ENCODE measurements at places on chromosomes 2 and 18.

DNA sequence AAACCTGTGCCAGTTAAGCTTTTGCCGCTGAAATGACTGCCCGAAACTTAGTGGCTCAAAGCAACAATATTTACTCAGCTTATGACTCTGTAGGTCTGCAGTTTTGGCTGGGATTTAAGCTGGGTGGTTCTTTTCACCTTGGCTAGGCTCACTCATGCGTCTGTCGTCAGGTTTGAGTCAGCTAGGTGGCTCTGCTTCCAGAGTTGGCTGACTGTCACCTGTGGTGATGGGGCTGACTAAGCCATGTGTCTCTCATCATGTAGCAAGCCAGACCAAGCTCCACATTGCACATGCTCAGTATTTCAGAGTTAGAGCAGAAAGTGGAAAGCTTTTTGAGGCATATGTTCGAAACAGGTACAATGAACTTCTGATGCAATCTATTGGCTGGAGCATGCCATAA is 354.8 kb downstream of the MEIS1 start:
- DNase-seq, result no peak

GRCh38 chr2:50863218-50863617 is 168.7 kb downstream of the NRXN1 start:
- no peak for DNase-seq

DNA sequence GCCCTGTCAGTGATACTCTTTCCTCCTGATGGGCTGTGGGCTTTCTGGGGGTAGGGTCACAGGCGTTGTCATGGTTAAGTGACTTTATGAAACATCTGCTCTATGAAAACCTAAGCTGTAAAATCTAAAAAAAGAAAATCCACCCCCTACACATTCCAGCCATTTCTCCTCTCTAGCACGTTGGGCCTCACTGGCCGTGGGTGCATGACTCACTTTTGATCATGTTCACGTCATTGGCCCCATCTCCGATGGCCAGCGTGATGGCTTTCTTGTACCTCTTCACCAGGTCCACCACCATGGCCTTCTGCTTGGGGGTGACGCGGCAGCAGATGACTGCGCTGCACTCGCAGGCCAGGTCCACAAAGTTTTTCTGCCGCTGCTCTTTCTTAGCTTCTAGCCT is 39.3 kb upstream of the NARS1 start:
- no peak for DNase-seq

GRCh38 chr2:38600242-38600891 is 2.4 kb downstream of the HNRNPLL start:
- no peak for DNase-seq

GRCh38 chr2:96529376-96530143 is 7.0 kb upstream of the ARID5A start:
- no peak for DNase-seq

- DNase-seq, result no peak
Observed at GRCh38 chr18:77131100-77131651, 1.4 kb downstream of the MBP start.

- DNase-seq, result no peak
Observed at GRCh38 chr2:23904692-23905091, 22.2 kb downstream of the ATAD2B start.

GRCh38 chr18:44725300-44726058 is 44.8 kb downstream of the SETBP1 start:
- DNase-seq, result no peak

GRCh38 chr2:177138823-177139222 is 73.8 kb upstream of the HNRNPA3 start:
- no peak for DNase-seq

- no peak for DNase-seq
Observed at GRCh38 chr2:8620611-8621382, 61.1 kb upstream of the ID2 start.

GRCh38 chr18:46555724-46556123 is 101.3 kb downstream of the LOXHD1 start:
- no peak for DNase-seq

GRCh38 chr2:193690572-193690971 is 1495.8 kb upstream of the TMEFF2 start:
- DNase-seq, result no peak

- DNase-seq, result no peak
Observed at GRCh38 chr18:54530285-54530684, 60.8 kb upstream of the DYNAP start.

DNA sequence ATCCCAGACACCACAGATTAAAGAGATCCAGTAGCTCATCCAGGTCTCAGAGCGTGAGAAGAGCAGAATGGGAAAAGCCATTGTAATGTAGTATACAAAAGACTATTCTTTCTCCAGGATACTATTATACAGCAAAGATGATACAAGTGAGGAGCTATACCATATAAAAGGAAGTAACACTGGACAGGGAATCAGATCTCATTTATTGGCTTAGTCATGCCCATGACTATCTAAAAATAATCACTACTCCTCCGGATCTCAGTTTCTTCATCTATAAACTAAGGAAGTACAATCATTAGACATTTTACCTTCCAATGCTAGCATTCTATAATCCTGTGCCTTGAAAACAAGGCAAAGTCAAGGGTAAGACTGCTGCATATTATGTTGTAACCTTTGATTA is 19.4 kb downstream of the KRCC1 start:
- DNase-seq, result no peak

- no peak for DNase-seq
Observed at GRCh38 chr2:154556607-154557006, 141.9 kb upstream of the KCNJ3 start.

DNA sequence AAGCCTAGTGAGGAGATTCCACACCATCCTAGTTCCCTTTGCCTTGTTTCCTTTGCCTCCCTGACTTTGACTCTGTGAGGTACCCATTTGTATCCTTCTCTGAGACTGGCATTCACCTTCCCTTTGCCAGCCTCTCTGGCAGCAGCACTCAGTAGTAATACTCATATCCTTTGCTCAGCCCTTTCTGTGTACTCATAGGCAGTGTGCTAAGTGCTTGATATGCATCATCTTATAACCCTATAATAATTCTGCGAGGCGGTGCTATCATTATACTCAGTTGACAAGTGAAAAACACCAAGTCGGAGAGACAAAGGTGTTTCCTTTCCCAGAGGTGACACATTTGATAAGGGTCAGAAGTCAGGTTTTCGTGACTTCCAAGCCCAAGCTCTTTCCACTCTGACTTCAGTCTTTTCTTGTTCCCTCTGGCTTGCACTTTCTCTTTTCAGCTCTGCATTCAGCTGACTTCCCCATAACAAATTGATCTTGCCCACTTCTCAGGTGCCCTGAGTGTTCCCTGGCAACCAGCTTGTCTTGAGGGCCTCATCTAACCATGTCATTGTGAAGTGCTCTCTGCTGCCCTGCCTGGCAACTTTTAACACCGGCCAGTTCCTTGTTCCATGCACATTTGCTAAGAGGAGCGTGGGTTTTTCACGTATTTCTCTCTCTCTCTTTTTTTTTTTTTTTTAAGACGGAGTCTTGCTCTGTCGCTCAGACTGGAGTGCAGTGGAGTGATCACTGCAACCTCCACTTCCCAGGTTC is 94.5 kb upstream of the UPP2 start:
- no peak for DNase-seq

- DNase-seq, result no peak
Observed at GRCh38 chr18:13541621-13542519, 184.5 kb downstream of the FAM210A start.

GRCh38 chr2:75610671-75611070 is 35.9 kb upstream of the MRPL19 start:
- no peak for DNase-seq

GRCh38 chr2:73091164-73091563 is 19.7 kb upstream of the SFXN5 start:
- no peak for DNase-seq

- DNase-seq, result peak; percentile 77
Observed at GRCh38 chr2:42047488-42048298, at the start of gene PKDCC. PKDCC (plus strand) TSS chr2:42048021; CDS start chr2:42048200, 179 bp downstream.

- no peak for DNase-seq
Observed at GRCh38 chr2:135875491-135876065, 665 bp downstream of the MCM6 start.

DNA sequence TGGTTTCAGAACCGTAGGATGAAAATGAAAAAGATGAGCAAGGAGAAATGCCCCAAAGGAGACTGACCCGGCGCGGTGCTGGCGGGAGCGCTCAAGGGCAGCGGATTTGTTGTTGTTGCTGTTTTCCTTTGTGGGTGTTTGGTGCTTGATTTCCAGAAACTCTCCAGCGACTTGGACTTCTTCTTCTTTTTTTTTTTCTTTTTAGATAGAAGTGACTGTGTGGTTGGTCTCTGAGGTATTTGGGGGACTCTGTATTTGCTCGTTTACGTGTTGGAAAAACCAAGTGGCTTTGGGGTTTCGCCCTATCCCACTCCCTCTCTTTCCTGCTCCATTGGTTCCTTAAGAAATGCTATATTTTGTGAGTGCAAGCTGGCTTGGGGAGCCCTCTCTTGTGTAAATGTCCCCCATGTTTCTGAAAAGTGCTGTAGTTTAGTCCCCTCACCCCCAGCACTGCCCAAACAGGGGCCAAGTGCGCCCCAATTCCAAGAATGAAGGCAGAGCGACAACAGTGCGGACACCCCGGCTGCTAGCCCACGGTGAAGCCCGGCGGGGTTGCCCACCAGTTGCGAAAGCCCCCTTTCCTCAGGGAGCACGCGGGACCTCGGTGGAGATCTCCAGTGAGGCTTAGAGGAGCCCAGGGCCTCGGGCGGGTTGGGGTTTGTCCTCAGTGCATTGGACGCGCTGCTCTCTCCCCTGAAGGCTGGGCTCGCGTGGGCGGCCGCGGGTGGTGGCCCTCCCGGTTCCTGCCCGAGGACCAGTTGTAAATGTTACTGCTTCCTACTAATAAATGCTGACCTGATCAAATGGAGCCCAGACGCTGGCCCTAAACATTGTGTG is 1.8 kb downstream of the HOXD9 start:
- DNase-seq, result no peak

GRCh38 chr2:239396881-239397681 is 3.7 kb downstream of the HDAC4 start:
- no peak for DNase-seq

DNA sequence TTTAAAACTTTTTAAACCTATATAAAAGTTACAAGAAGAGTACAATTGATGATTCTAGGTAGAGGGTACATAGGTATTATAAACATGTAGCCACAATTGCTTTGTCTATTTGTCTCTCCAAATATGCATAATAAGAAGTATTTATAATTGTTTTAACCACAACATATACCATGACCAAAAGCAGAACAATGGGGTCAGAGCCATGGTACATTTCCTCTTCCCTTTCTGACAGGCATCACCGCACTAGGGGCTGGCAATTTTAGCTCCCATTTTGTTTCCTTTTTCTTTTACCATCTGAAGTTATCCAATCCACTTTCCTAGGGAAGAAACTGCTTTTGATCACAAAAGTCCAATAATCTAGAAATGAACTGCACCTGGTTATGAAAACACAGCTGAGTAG is 49.3 kb downstream of the TMX3 start:
- DNase-seq, result no peak

DNA sequence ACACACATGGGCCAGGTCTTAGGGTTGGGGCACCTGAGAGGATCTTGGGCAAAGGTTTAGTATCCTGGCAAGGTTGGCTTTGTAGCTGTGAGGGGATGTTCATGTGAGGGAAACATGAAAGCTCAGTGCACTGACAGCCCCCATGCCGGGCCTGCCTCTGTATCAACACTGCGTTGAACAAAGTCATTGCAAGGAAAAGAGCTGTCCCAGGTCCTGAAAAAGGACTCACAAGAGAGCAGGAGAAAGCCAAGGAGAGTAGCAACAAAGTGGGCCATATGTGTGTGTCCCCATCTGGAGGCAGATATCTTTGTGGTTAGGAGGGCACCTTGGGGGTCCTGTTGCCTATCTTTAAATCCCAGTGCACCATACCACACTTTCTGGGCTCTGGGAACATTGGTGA is 237.8 kb upstream of the THSD7B start:
- DNase-seq, result peak; percentile 68

DNA sequence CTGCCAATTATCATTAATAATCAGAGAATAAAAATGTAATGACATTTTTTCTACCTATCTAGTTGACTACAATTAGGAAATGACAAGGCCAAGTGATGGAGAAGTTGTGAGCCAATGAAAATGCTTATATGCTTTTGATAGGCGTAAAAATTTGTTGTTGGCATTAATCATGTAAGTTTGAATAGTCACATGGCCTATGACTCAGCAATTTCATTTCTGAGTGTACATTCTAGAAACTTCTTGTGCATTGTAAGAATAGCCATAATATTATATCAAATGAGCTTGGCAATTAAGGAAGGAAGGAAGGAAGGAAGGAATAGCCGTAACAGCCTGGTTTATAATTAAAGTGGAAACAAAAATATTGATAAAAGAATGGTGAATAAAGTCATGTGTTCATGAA is 179.9 kb downstream of the PTH2R start:
- DNase-seq, result no peak

DNA sequence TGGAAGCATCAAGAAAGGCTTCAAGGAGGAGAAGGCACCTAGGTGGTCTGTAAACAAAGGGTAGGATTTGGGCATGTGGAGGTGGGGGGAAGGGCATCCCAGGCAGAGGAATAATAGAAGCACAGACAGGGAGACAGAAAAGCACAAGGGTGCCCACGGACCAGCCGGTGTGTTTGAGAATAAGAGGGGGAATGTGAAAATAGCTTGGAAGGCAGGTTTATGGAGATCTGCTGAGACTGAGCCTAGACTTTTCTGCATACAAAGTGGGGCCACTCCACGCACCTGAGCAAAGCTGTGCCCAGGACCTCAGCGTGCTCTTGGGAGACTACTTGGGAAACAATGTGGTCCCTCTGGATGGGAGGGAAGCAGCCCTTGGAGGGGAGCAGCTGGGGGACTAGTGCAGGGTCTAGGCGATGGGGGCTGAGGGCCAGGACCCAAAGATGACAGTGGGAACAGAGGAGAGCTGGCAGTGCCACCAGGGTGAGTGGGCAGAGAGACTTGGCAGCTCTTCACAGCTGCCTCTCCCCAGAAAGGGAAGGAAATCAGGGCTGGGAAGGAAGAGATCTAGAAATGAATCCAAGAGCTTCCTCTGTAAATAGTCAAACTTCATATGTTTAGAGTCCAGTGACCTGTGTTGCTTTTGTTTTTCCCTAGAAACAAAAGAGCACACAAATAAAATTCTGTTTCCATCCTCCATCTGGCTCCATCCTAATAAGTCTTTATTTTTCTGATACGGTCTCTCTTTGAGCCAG is 110.7 kb upstream of the SMAD7 start:
- no peak for DNase-seq

- no peak for DNase-seq
Observed at GRCh38 chr2:133378928-133379549, 189.2 kb downstream of the NCKAP5 start.

DNA sequence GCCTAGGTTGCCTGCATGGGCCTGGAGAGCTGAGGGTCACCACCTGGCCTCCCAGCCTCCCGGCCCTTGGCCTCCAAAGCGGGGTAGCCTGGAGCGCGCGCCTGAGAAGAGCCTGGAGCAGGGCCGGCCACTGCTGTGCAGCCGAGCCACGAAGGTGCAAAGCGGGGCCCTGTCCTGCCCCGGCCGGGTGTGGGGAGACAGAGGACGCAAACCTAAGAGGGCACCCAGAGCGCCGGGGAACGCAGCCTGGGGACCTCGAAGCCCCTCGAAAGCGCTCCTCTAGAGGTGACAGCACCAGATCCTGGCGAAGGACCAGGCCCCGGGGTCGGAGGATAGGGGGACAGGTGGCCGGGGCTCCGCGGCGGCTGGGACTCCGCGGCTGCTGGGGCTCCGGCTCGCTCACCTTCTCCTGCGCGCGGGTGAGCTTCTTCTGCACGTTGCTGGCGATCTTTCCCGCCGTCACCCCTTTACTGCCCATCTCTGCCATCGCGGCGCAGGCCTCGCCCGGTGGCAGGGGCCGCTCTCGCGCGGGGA is 430 bp downstream of the BIN1 start:
- DNase-seq, result no peak

Data from NT2/D1 (cell line).